AG08395 (cell line): ENCODE measurements at places on chromosomes 5 and 9.

DNA sequence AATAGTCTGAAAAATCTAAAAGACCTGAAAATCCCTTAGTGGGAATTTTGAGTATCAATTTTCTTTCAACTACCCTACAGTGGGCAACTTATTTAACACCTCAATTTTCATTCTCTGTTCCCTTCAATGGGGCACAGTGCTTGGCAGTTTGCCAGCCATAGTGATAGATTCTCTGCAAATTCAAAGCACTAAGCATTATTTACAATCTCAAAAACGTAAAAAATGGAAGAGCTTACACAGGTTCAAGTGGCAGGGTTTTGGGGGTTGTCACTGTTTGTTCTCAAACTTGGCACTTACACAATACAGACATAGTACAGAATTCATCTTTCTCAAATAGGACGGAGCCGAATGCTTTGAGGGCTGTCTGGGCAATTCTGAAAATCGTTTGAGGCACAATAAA lies 515.0 kb downstream of the EFNA5 start:
- DNase-seq: no peak

- no peak for DNase-seq
These were observed 43.6 kb upstream of the FAM81B start for GRCh38 chr5:95347506-95348120.

DNA sequence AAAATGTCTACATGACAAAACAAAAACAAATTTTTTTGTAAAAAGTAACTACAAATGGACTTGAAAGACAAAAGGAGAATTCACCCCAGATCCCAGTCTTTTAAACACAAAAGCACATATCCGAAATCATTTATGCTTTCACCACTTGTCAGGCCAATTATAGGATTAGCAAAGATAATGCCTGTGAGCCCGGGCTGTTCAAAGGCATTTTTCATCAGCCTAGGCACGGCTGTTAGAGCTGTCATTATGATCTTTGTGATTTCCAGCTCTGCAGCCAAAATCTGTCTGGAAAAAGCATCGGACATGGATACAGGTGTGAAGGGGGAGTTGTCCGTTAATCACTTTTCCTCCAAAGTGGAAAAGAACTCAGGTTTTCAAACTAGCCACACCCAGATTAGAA lies 23.6 kb upstream of the RAB14 start:
- no peak for DNase-seq

DNA sequence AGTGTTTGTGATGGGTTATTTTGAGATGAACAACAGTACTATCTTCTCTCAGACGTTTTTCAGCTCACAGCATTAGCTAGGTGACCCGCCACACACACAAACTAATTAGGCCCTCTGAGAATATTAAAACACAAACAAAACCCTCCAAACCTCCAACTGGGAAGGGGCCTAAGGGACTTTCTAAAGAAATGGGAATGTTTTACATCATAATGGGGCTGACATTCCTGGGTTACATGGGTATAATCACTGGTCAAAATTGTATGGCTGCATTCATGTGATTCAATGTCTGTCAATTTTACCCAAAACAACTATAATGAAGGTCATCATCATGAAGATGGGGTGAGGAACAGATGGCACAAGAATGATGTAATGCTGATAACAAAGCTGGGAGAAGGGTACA lies 59.6 kb downstream of the SPTLC1 start:
- no peak for DNase-seq

DNA sequence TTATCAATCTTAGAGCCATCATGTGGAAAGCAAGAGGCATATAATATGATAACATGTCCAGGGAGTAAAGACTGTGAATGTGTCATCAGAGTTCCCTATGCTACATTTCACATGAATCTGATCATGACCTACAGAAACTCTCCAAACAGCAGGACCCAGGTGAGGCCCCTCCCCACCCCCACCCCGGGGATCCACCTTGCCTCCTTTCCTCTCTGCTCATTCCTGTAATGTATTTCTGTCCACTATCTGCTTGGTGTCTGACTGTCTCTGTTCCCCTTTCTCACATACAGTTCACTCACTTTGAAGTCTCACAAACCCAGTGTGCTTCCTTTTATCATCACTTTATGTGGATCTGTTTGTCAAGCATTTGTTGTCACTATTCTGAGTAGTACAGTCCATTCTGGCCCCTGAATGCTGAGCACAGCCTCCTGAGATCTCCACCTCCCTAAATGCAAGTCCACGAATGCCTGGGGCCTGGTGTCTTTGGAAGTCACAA lies 76.4 kb upstream of the SMARCA2 start:
- DNase-seq: no peak

DNA sequence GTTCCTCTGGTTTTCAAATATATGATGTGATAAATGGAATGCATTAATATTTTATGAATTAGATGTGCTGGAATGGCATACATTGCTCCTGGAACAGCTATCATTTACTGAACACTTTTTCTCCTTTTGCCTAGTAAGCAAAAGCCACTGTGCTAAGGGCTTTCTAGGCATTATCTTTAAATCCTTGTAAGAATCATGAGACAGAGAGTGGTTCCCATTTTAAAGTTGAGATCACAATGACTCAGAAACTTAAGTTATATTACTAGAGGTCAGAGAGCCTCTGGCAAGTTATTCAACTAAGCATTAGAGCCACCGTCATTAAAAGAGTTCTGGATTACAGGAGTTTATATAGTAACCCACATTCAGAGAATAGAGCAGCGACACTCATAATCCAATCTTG lies 26.7 kb upstream of the FSD1L start:
- DNase-seq: no peak

GRCh38 chr9:113574441-113575262 lies 111.1 kb downstream of the RGS3 start:
- no peak for DNase-seq

DNA sequence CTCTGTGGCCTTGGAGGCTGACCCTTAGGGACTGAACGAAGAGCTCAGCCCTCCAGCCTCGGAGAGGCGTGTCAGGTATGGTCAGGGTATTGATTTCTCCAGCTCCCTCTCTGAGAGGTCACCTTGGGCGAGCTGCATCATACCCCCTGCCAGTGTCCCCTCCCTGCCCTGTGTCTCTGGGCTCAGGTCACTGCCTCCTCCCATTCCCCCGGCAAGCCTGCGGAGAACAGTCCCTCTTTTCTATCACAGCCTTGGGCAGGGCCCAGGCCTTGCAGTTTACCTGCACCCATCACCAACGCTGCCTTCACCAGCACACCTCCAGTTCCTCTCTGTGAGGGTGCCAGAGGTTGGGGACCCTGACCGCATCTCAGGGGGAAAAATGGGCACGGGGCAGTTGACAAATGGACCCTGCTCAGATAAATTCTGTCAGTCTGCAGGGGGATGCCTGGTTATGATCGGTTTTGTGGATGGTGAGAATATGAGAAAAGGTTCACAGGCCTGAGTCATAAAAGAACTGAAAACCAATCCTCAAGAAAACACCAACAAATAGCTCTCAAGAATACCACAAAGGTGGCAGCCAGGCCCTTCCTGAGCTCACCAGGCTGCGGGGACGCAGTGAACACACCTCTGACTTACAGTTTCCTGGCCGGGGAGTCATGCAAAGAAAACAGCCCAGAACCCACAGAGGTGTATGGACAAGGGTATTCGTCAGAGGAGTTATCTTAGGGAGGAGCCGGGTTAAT lies 24.7 kb upstream of the RXRA start:
- no peak for DNase-seq

- no peak for DNase-seq
These were observed 192.8 kb downstream of the ARRDC3 start for GRCh38 chr5:91190314-91190690.

DNA sequence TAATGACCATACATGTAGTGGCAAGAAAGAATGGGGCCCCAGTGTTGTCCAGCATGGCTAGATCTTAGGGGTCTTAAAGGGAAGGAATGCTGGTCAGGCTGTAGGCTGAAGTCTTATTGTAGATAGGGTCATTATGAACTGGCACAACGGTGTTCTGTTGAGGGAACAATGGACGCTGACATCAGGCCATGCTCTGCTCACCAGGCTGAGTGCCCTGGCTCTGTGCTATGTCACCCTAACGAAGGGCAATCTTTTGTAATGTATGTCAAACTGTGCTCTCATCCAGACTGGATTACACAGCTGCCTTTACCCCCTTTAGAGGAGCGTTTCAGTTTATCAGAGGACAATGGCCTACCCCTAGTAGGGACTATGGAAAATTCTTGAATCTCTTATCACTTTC lies 14.6 kb upstream of the ZNF608 start:
- DNase-seq: no peak
